ENCODE measurements at places on chromosomes 16 and 17. TPM values are rescaled to one million over a fixed set of nuclear protein-coding genes. Genes with fewer than 3 reads are reported as not detected.

DNA sequence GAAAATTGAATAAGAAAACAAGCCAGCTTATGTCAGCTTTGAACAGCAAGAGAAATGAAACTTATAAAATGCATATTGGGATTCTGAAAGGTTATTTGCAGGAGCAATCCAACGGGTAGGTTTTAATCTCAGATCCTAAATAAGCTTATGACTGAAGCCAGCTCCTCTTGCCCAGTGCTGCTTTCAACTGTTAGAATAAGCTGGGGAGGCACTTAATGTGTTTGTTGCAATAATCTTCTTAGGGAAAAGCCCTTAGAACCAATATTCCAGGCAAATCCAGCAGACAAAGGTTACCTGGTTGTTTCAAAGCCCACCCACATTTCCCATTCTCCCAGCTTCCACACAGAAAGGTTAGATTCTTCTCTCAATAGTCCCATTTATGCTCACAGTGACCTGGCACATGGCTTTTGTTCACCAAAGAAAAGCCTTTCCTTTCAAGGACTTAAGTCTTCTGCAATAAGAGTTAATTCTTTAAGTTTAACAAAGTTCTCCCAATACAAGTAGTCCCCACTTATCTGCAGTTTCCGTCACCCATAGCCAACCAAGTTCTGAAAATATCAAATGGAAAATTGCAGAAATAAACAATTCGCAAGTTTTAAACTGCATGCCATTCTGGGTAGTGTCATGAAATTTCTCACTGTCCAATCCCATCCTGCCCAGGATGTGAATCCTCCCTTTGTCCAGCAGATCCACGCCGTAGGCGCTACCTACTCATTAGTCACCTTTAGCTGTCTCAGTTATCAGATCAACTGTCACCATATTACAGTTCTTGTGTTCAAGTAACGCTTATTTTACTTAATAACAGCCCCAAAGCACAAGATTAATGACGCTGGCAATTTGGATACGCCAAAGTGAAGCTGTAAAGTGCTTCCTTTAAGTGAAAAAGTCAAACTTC is 5.9 kb downstream of the TEX2 start:
- no peak for DNase-seq

GRCh38 chr17:54807331-54807730 is 93.3 kb upstream of the TOM1L1 start:
- DNase-seq = no peak

GRCh38 chr16:82328881-82329469 is 159.0 kb upstream of the MPHOSPH6 start:
- no peak for DNase-seq

The SERPINF2 gene
- total RNA-seq = not detected

- peak; percentile 57 for DNase-seq
Observed at GRCh38 chr16:30903596-30903995, 7.2 kb downstream of the CTF1 start.

- DNase-seq = no peak
Observed at GRCh38 chr17:77874303-77875050, 84.0 kb upstream of the TNRC6C start.

DNA sequence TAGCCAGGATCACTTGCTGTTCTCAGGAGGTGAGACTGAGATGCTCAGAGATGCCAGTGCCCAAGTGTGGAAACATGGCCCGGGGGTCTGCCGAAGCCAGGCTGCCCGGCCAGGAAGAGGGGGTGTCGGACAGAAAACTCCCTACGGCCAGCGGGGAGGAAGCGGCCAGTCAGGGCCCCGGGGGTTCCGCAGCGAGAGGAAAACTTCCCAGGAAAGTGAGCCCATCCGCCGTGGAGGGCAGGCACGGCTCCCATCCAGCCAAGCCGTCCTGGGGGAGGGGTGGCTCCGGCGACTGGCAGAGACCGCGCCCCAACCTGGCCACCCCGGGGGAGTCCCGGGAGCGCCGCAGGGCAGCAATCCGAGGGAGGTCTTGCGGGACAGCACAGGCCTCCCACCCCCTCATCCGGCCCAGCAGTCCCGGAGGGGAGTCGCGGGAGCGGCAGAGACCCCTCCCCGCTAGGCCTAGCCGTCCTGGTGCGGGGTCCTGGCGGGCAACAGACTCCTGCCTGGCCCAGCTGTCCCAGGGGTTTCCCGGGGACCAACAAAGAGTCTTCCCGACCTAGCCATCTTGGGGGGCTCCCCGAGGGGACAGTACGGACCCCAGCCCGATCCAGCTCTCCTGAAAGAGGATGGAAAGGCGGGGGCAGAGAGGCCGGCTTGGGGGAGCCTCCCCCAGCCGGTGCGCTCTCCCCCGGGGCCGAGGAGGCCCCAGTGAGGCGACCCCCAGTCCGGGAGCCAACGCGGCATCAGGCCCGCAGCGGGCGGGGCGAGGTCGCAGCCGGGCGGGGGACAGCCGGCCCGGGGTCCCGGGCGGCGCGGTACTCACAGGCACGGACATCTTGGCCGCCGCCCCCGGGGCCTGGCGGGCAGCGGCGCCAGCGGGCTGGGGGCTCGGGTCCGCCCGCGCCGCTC is 13.8 kb upstream of the BCAR1 start:
- no peak for DNase-seq

- no peak for DNase-seq
Observed at GRCh38 chr17:27452828-27453227, 3.4 kb upstream of the KSR1 start.

DNA sequence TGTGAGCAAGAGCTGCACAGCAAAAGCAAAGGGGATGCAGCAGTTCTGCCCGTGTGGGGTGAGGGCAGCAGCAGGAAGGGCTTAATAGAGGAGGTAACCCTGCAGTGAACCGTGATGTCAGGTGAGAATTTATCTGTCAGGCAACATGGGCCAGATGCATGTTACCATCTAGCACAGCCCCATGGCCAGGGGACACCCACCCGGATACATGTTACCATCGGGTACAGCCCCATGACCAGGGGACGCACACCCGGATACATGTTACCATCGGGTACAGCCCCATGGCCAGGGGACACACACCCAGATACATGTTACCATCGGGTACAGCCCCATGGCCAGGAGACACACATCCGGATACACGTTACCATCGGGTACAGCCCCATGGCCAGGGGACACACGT is 99.4 kb downstream of the RBFOX3 start:
- no peak for DNase-seq

DNA sequence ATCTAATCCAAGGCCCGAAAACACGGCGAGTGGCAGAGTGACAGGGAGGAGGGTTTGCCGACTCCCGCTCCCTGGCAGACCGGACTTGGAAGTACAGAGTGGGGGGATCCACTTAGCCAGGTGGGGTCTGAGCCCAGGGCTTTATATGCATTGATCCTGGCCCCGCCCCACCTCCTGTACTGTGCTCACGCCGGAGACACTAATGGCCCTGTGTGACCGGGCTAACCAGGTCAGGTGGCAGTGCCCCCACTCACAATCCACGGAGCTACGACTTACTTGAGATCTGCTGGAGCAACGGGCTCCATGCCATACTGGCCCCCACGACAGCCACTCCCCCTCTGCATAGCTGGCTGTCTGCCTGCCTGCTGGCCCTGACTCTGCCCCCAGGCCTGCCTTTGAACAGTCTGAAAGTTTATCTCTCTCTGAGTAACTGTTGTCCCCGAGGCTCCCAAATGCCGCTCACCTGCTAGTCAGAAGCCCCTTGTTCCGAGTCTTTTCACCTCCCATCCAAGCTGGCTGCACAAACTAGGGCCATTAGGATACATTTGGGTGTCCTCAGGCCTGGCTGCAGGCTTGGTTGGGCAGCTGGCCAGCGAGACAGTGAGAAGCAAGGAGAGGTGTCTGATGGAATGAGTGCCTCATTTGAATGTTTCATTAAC is 28.0 kb downstream of the CACNA1G start:
- DNase-seq = no peak

GRCh38 chr17:53133876-53134275 is 688.9 kb upstream of the KIF2B start:
- DNase-seq = no peak

GRCh38 chr17:61248399-61248798 is 151.2 kb upstream of the TBX2 start:
- no peak for DNase-seq

GRCh38 chr17:70523426-70523825 is 354.1 kb downstream of the KCNJ2 start:
- DNase-seq = no peak

- DNase-seq = no peak
Observed at GRCh38 chr17:14772776-14773175, 471.9 kb downstream of the HS3ST3B1 start.

The ITFG1 gene
- 205 TPM for total RNA-seq

GRCh38 chr16:57998992-57999365 is 1.5 kb downstream of the ZNF319 start:
- no peak for DNase-seq
